ENCODE measurements at places on chromosomes 4 and X.

DNA sequence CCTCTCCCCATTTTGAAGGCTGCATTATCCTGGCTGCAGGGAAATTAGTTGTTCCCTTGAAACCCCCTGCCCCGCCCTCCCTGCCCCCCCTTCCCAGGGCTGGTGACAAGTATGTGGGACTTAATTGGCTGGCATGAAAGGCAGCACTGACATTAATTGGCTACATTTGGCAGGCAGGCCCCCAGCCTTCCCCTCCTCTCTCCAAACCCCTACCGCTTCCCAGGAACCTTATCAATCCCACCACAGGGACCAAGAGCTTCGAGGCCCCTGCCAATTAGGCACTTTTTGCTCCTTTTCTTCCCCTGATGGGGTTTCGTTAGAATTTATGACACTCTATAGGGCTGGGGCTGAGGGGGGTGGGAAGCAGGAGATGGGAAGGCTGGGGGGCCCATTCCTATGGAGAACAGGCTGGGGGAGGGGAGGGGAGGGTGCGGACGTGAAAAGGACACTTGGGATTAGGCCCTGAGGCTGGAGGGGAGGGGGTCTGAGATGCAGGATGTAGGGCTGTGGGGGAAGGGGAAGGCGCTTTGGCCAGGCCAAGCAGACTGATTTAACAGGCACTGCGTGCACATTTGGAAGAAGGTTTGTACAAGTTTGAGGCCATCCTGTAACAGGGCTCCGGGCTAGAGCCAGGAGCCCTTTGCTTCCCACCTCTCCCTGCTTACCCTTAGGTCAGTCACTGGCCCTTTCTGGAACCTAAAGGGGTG is 52.2 kb downstream of the EFNB1 start:
- no peak for DNase-seq

- DNase-seq: no peak
Observed at GRCh38 chr4:16532240-16532970, 306.1 kb upstream of the TAPT1 start.

DNA sequence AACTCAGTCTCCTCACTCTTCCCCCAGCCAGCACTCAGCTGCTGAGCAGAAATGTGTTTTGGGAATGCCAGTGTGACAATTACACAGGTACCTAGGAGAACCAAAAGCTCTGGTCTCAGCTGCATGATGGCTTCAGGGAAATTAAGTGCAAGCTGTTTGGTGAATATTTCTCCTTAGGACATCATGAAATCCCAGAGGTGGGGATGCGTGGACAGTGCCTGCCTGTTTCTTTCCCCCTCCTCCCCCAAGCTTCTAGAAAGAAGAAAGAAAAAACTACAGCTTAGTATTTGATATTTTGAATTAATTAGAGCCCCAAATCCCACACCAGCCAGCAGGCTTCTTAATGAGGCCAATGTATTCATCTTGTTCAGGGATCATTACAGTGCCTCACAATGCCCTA is 243.0 kb downstream of the IDS start:
- no peak for DNase-seq

GRCh38 chr4:128161138-128161537 is 100.0 kb downstream of the LARP1B start:
- DNase-seq: no peak

DNA sequence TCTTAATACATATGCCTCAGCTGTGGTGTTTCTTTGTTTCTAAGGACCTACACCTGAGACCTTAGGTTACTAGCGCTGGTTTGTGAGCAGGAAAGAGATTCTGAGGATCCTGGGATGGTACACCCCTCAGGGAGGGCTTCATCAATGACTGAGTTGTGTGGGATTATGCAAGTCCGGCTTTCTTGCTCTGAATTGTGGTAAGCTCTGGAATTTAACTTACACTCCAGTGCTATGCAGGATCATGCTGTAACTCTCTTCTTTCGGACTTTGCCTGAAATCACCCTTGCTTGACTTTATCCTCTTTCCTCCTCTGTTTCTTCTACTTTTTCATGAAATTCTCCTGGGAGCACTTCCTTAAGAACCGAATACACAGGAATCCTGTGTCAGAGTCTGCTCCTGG is 431.5 kb upstream of the BOD1L1 start:
- no peak for DNase-seq

GRCh38 chr4:26238778-26239679 is 81.8 kb upstream of the RBPJ start:
- DNase-seq: no peak

DNA sequence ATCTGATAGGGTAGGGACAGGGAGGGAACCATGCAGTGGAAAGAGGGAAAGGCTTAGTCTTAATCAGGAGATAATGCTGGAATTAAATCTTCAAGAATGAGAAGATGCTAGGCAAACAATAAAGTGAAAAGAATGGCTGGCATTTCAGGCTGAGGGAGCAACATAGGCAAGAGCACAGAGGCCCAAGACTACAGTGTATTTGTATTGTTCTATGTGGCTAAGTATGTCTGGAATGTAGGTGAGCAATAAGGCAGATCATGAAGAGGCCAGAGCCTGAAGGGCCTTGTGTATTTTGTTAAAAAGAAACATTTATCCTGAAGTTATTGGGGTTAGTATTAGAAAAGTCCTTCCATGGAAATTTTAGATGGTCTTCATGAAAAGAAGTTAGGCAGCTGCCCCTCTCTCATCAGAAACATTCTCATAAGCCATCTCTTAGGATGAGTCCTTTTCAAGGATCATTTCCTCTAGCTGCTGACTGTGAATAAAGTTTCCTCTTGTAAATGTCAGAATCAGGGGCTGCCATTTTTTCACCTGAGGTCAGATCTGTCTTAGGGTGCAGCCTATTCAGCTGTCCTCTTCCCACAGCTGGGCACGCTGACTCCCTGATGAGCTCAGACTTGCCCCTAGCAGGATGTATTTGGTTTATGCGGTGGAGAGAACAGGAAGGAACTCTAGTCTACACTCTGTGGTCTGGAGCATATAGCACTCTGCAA is 46.3 kb downstream of the ATP10D start:
- peak; percentile 5 for DNase-seq

DNA sequence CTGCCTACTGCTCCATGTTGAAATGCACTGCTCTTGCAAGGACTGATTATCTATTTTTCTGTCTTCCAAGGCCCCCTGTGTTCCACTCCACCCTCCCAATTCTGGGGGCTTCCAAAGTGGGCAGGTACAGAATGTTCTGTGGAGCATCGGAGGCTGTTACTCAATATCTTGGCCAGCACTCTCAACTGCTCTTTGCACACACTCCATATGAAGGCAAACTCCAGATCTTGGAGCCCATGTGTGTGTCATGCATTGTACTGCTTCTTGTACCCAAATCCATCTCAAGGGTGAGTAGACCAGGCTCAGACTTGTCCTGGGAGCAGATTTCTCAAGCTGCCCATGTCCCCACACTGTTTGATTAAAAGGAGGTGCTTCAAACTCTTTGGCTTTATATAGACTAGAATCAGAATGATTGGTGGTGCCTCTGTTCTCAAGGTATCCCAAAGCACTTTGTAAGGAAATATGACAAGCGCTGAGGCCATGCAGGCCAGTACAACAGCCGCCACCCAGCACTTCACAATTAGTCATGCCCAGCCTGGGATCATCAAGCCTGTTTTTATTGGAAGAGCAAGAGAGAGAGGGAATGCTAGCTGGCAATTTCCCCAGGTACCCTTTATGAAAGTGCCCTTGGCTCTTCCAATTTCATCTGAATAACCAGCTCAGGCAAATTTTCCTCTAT is 44.3 kb downstream of the AR start:
- no peak for DNase-seq

DNA sequence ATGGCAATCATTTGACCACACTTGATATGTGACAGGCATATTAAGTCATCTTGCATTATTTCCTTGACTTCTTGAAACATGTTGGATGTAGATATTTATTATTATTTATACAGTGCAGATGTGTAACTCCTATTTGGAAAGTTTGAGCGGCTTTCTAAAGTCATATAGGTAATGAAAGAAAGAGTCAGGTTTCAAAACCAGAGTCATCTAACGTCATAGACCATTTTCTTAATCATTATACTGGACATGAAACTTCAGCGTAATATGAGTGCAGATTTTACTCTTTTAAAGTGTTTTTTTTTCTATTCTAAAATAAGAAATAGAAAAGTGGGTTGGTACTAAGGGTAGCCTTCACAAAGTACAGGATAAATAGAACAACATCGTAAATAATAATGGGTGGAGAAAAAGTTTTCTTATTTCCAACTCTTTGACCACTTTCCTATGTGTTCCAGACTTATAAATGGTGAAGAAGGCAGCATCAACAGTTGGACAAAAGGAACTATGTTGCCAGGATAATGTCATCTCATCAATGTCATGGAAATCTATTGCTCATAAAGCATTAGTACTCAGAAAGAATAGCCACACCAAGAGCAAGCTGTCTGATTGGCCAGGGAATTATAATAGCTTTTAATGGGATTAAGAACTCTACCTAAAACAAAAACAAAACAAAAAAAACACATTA is 108.0 kb upstream of the PCDH18 start:
- DNase-seq: no peak

DNA sequence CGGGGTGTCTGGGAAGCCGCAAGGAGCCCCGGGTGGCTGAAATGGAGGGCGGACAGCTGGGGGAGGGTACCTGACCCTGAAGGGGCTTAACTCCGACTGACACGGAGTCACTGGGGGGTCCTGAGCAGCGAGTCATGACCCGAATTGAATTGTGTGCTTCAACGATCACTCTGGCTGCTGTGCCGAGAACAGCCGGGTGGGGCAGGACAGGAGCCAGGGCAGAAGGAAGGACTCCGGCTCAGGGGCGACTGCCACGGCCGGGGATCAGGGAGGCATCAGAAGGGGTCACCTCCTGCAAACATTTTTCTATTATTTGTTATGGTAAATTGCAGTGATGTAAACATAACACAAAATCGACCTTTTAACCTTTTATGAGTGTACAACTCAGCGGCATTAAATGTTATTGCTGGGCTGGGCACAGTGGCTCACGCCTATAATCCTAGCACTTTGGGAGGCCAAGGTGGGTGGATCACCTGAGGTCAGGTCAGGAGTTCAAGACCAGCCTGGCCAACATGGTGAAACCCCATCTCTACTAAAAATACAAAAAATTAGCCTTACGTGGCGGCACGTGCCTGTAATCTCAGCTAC is 21.6 kb downstream of the ZFYVE28 start:
- no peak for DNase-seq

DNA sequence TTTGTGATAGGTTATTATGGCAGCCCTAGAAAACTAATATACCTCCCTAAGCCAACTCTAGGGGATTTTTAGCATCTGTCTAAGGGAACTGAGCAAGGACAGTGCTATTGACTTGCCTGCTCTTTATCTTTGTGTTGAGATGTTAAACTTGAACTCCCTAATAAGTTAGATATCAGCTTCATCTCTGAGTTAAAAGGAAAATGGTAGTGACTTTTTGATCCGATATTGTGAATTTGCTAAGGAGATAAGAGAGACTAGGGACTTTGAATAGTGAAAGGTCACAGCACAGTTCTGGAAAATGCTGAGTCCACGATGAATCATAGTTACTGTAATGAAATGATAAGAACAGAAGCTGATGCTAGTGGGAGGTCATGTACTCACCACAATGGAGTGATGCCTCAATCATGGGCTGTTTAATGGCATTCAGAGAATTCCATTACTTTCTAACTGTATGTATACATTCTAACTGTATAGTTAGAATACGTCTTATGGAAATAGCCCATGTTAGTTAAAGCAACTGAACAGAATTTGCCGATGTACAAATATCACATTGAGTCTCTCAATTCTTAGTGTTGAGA is 147.2 kb downstream of the GLRA3 start:
- DNase-seq: no peak

- no peak for DNase-seq
Observed at GRCh38 chr4:183201331-183201730, 102.3 kb downstream of the WWC2 start.

- DNase-seq: no peak
Observed at GRCh38 chr4:170137466-170137865, 47.7 kb upstream of the AADAT start.

- no peak for DNase-seq
Observed at GRCh38 chrX:100484971-100485370, 74.9 kb upstream of the PCDH19 start.

- no peak for DNase-seq
Observed at GRCh38 chr4:73718375-73719373, 21.7 kb upstream of the CXCL8 start.

Data from stimulated activated CD4-positive, alpha-beta T cell treated with anti-CD3 and anti-CD28 coated beads, Interleukin-15, amount 100 ng/mL, for 1 hour (primary cell).